Stimulated activated CD8-positive, alpha-beta memory T cell treated with anti-CD3 and anti-CD28 coated beads, Interleukin-7, amount 100 ng/mL, for 1 hour (primary cell): ENCODE measurements at places on chromosomes 7 and 10.

DNA sequence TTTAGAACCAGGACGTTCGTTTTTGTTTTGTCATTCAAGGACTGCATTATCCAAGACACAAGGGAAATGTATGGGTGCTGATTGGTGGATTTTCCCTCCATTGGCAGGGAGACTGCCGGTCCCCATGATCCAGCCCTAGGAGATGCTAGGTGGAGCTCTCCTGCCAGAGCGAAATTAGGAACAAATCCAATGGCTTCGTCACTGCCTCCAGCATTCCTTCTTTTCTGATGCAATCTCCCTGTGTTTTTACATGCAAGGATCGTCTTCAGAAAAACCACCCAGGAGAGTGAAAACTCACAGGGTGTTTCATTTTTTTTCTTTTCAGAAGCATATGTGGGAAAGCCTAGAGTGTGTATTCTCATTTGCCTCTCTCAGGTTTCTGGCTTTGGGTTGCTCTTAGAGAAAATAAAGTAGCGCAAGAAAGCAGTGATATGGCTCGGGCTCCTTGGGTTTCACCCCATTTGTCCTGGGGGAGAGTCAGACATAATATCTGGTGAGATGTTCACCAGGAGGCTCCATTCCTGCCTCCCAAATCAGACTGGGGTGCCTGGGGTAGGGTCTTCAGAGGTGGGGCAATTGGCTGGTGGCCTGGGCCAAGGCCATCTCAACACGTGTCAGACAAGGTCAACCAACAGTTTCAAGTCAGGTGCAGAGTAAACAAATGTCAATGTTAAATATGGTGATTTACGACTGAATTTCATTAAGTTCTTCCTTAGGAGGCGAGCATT, 450.9 kb upstream of the MKI67 start:
- no peak for DNase-seq

DNA sequence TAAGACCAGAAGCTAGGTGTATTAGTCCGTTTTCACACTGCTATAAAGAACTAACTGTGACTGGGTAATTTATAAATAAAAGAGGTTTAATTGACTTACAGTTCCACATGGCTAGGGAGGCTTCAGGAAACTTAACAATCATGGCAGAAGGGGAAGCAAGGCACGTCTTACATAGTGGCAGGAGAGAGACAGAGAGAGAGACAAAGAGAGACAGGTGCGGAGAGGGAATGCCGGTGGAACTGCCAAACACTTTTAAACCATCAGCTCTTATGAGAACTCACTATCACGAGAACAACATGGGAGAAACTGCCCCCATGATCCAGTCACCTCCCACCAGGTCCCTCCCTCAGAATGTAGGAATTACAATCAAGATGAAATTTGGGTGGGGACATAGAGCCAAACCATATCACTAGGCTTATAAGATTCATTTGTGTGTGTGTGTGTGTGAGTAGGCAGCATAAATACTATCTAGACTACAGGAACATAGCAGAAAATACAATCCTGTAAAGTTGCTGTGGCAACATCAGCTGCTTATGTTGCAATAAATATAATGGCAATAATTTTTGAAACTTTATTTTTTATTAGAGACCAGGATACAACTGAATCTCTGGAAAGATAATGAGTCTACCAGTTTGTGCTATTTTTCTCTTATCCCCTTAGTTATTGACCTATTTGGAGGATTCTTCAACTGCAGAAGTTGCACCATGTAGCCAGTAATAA, 77.1 kb downstream of the NRF1 start:
- DNase-seq: no peak

GRCh38 chr7:33973231-33974015, 68.1 kb downstream of the BMPER start:
- no peak for DNase-seq

- DNase-seq: no peak
Observed at GRCh38 chr10:22674573-22674930, 39.8 kb downstream of the PIP4K2A start.

GRCh38 chr10:50417886-50418830, 166.8 kb upstream of the ASAH2 start:
- DNase-seq: no peak

GRCh38 chr10:96700374-96701099, 19.8 kb downstream of the PIK3AP1 start:
- DNase-seq: no peak

- no peak for DNase-seq
Observed at GRCh38 chr7:12385364-12385786, 18.3 kb downstream of the VWDE start.

DNA sequence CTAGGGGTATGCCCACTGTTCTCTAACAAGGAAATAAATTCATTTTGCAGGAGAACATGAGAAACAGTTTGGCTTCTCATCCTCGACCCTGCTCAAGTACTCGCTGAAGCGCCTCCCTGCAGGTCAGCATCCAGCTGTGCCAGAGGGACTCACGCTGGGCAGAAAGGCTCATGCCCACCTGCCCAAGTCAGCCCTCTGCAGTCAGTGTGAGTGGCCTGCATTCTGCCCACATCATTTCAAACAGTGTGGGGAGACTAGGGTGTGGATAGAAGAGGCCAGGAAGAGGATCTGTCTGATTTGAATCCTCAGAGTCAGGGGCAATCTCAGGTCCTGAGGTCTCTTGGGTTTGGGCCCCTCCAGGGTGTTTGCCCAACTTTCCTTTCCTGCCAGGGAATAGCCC, 297.8 kb downstream of the ELMO1 start:
- DNase-seq: no peak

DNA sequence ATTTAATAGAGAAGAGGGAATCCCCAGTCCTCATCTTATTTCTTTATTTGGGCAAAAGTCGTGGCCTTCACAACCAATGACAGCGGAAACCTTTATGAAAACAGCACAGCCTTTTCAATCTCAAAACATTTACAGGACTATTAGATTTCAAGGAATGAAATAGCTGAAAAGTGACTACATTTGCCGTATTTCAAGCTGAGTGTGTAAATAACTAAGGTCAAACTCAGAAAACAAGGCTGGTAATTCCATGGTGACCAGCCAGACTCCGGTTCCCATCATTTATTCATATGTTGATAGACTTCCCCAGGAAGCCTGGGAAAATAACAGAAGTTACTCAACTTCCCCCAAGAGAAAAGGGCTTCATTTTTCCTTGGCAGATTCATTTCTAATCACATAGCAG, 457.3 kb upstream of the NFE2L3 start:
- DNase-seq: no peak

- DNase-seq: no peak
Observed at GRCh38 chr10:2866569-2866968, 200.8 kb upstream of the PFKP start.

DNA sequence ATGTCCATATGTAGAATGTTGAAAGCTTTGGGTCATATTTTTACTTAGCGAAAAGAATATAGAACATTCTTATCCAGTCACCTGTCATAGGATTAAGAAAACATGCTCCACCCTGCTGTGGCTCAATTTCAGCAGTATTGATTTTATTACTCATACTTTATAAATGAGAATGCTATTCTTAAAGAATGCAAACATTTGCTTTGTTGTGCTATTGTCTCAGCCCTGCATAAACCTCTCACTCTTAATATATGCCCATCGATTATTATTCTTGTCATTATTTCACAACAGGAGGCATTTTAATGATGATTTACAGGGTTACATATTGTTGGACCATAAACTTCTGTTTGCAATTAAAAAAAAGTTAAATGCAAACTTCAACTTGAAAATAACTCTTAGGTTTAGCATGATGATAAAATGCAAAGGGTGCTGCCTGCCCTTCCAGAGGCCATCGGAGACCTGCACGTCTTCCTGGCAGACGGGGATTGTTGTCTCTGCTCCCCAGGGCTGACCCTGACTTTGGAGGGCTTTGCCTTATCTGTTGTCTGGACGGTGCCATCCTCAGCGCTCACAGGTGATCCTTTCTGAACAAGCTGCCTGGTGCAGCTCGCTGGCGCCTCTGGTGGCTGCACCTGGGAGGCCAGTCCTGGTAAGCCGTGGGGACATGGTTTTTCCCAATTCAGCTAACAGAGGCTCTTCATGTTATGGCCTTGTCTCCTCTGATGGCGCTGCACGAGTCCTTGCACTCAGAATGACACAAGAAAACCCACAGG, 50.0 kb upstream of the SHH start:
- DNase-seq: no peak

GRCh38 chr10:61812052-61812721, 89.3 kb upstream of the ARID5B start:
- DNase-seq: no peak

DNA sequence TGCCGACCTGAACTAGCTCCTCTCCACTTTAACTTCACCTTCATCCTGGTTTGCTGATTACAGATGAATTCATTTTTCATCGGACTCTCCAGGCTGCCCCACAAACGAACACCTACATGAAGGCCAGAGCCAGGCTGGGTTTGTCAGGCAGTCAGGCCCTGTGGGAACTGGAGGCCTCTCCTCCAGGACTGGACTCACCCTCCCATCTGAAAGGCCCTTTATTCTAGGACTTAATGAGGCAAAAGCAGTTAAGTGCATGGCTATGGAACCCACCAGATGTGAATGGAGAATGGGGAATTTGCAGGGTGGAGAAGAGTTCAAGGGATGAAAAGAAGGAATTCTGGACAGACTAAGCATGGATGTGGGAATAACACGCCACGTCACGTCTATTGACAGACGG, 170.8 kb downstream of the ARHGAP12 start:
- DNase-seq: no peak

GRCh38 chr7:43560742-43561330, 22.1 kb upstream of the STK17A start:
- no peak for DNase-seq

- no peak for DNase-seq
Observed at GRCh38 chr7:83451501-83452045, 197.4 kb downstream of the SEMA3E start.
